Activated T-helper 1 cell treated with anti-CD3 and anti-CD28 coated beads, Interleukin-2, amount 50 U/mL, for 16 hours (primary cell): ENCODE measurements at places on chromosomes 1 and 21.

DNA sequence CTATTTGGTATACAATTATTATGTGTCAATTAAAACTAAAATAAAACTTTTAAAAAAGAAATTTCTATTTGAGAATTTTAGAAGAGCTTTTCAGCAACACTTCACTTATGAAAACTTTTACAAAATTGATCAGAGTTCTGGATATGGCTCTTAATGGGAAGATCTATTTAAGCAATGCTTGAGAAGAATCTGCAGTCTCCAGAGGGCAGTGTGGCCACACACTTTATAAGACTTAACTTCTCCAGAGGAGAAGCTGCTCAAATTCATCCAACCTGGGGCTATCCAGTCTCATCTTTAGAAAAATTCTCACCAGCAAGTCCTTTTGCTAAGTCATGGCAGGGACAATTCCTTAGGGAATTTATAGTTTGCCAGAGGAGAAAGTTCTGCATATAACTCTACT lies 25.2 kb upstream of the AGO1 start:
- no peak for DNase-seq

DNA sequence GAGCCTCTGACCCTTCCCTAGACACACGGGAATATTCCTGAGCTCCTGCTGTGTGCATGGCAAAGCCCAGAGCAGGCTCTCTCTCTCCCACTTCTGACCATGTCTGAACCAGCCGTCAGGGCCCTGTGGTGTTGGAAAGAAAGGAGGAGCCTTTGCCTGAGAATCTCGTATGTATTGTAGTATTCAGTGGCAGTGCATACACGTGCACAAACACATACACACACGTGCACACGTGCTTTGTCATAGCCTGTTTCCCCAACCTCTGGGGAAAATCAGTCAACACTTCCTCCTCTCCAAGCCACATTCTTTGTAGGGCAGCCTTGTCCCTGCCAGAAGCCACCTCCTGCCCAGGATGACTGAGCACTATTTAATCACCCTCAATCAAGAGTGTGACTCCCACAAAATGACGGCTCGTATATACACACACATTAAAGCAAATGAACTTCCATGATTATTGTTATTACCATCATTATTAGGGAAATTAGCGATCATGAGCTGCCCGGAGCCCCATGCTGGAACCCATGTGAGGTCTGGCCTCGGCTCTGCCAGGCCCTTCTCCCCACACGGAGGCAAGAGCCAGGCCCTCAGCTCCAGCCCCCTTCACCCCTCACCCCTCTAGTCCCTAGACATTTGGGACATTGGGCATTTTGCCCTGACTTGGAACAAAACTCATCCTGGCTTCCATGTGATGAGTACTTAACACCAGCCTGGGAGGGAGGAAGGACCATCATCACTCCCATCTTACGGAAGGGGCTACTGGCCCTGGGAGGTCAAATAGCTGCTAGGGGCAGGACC lies 331.9 kb downstream of the NPHP4 start:
- DNase-seq = no peak

- DNase-seq = no peak
Observed at GRCh38 chr1:196381544-196381943, 226.7 kb downstream of the KCNT2 start.

- DNase-seq = no peak
Observed at GRCh38 chr1:42765269-42765668, 1.6 kb downstream of the P3H1 start.

- no peak for DNase-seq
Observed at GRCh38 chr1:207085887-207086286, 2.8 kb upstream of the C4BPB start.

DNA sequence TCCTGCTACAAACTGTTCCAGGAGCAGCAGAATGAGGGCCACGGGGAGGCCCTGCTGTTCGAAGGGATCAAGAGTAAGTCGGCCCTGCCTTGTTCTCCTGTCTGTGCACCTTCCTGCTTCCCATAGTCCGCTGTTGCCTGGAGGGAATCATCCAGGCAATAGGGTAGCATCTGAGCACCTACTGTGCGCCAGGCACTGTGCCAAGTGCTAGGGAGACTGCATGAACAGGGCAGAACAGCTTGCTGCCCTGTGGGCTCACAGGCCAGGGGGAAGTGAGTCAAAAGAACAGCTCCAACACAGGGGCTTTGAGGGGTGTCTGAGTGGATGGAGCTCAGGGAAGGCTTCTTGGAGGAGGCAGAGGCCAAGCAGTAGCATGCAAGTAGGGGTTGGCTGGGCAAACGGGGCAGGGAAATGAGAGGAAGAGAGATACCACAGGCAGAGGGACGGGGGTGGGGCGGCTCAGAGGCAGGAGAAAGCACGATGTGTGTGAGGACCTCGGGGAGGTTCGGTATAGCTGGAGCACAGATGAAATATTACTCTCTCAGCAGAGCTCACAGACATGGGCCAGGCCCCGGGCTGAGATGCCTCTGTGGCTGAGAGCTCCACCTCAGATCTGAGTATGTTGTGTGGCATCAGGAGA lies 15.5 kb upstream of the PADI6 start:
- DNase-seq = no peak

GRCh38 chr1:53331446-53332185 lies 3.7 kb upstream of the LRP8 start:
- no peak for DNase-seq

GRCh38 chr1:62209931-62210595 lies 15.4 kb downstream of the L1TD1 start:
- DNase-seq = no peak

- peak; percentile 35 for DNase-seq
Observed at GRCh38 chr1:27671964-27672749, at the start of gene IFI6. IFI6 (minus strand) TSS chr1:27672192; CDS start chr1:27669314, 2,878 bp downstream.

DNA sequence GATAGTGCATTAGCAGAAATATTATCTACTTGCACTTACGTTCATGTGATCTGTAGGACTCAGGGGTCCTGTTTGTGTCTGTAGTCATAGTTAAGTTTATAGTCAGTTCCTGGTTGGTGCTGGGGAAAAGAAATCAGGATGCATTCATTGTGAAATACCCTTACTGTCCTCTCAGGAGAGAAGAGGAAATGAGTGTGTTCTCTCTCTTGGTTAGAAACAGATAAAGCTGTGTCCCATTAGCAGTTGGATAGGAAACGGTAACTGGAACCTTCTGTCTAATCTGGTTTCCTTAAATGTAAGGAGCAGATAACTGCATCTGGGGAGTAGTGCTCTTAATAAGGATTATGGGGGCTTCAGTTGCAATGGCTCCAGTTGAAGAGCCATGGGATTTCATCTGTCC lies 8.9 kb downstream of the SDCCAG8 start:
- no peak for DNase-seq

GRCh38 chr21:44666401-44667320 lies at the start of gene KRTAP12-2:
KRTAP12-2 (minus strand) TSS chr21:44666927; CDS start chr21:44666886, 41 bp downstream.
- DNase-seq = no peak

DNA sequence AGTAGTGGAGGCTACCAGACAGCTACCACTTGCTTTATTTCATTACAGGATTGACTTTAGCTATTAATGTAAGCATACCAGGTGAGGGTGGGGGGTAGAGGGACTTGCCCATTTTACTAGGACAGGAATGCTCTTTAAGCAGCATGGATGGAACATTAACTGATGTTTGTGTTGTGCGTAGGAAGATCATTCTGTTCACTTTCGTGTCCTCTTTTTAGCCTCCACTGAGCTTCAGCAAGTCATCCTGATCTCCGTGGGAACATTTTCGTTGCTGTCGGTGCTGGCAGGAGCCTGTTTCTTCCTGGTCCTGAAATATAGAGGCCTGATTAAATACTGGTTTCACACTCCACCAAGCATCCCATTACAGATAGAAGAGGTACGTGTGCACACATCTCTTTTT lies 29.3 kb downstream of the IFNGR2 start:
- no peak for DNase-seq

DNA sequence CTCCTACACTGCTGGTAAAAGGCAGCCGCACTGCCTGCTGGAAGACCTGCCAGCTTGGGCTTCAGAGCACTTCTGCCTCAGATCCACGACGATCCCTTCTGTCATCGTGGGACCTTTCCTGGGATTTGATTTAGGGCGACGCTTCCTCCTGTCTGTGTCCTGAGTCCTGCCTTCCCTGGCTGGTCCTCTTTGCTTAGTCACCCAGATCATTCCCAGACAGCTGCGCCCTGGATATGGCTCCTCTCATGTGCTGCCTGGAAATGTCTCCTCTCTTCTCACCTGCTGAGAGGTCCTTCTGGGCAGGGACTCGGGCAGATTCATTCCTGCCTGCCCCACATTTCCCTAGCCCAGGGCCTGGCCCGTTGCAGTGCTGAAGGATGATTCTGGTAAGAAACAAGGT lies 72.4 kb upstream of the POU3F1 start:
- DNase-seq = no peak

- DNase-seq = no peak
Observed at GRCh38 chr1:205137901-205138300, 16.1 kb upstream of the RBBP5 start.

- DNase-seq = no peak
Observed at GRCh38 chr21:44351535-44352252, 1.7 kb upstream of the TRPM2 start.

GRCh38 chr1:116760996-116761665 lies 6.9 kb downstream of the CD2 start:
- DNase-seq = no peak

DNA sequence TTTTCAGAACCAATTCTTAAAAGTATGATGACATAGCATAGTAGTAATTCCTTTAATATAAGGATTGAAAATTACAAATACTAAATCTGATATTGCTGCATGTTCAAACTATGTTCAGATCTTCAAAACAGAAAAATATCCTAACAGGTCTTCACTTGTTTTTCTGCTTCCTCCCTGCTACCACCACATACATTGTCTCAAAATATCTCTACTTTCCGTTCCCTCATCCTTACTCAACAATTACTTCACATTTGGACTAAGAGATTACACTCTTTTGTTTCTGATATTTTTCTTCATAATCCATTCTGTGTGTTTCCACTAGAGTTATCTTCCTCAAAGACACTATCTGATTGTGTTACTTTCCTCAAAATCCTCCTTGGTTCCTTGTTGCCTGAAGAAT lies 125.1 kb downstream of the NEK7 start:
- DNase-seq = no peak

DNA sequence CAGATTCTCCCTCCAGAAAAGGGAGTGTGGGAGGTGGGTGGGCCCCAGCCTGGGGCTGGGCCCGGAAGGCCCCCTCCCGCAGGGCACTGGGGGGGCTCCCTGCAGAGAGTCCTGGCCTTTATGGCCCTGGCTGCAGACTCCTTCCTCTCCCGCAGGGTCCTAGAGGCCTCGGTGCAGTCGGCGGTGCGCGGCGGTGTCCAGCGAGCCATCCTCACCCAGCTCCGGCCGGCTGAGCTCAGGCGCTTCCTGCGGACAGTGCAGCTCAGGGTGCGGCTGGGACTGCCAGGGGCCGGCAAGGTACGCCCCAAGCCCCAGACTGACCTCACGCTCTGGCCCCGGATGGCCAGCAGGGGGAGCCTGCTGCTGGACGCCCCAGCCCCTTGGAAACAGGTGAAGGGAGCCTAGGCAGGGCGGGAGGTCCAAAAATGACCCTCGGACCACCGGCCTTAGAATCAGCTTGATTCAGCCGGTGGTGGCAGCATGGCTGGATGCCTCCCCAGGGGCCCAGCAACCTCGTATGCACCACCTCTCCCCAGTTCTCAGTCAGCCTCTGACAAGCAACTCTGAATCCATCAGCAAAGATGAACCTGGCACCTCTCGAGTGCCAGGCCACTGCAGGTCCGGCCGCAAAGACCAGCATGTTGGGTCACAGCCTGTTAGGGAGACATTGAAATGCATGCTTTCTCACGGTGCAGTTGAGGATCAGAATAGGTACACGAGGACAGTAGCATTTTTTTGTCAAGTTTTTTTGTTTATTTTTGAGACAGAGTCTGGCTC lies 20.6 kb downstream of the MTHFR start:
- DNase-seq = no peak

DNA sequence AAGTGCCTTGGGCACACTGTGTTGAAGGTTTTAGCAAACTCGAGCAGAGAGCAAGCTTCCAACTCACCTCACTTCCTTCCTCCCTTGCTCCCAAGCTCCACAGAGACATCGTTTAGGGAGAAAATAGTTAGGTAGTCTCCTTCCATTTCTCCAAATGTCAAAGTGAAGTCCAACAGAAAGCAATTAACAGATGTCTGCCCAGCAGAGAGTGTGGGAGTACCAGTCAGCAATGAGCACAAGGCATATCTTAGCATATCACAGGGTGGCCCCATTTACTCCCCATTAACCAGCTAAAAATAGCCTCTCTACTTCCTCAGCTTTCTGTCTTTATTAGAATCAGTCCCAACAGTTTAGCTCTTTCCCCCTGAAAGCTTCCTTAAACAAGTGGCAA lies 334.2 kb upstream of the CAMK1G start:
- DNase-seq = no peak

DNA sequence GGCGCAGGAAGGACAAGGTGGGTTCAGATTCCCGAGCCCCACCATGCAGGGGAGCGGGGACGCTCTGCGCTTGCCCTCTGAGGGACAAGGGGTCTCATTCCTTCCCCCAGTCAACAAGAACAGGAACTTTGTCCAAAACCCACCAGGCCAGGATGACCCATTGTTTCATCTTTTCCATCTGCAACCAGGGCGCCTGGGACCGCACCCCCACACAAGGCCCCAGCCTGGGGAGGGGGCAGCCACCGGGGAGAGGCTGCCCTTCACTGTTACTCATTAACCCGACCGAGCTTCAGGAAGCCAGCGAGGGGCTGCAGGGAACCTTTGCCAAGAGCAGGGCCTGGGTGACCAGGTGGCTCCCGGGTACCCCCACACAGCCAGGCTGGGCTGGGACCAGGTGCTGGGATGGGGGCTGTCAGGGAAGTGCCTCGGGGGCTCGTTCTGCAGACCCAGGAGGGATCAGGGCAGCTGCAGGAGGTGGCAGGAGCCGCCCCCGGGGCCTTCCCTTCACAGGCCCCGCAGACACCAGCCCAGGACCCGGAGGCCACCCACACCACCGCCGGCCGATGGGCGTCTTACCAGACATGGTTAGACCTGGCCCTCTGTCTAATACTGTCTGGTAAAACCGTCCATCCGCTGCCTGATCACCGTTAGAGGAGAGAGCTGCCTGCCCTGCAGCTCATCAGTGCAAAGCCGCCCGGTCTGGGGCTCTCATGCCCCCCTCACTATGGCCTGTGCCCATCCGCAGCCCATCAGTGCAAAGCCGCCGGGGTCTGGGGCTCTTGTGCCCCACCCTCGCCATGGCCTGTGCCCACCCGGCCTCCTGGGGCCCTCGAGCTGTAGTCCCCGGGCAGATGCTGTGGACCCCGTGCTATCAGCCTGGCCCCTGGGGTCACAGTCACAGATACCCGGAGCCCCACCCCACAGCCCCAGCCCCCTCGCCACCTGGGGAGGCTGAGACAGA lies 4.9 kb upstream of the TTLL10 start:
- DNase-seq = no peak

DNA sequence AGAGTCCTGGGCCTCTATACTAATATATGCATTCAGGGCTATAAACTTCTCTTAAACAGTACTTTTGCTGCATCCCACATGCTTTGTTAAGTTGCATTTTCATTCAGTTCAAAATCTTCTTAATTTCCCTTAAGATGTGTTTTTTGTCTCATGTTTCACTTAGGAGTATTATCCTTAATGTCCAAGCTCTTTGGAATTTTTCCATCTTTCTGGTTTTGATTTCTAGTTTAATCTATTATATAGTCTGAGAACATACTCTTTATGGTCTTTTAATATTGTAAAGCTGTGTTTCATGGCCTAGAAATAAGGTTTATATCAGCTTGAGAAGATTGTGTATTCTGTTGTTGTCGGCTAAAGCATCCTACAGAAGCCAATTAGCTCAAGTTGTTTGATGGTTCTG lies 1041.8 kb downstream of the PLA2G4A start:
- DNase-seq = no peak
